Right cardiac atrium (tissue), 5 donors: ENCODE measurements at places on chromosomes 11 and 22. TPM values are rescaled to one million over a fixed set of nuclear protein-coding genes. Genes with fewer than 3 reads are reported as not detected.

DNA sequence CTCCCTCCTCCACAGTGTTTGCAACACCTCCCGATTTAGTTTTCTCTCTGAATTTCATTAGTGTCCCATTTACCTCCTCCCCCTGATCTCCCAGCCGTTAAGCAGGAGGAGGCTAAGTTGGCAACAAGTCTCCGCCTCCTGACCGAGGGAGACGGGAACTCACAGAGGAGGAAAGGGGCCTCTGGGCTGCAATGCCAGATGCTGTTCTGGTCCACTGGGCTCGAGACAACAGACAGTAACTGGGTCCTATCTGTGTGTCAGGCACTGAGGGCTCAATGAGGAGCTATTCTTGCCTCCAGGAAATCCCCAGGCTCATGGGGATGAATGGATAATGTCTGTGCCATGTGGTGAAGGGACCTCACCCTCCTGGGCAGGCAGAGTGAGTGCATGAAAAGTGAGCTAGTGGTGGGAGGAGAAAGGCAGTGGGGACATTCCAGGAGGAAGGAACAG, 228.1 kb downstream of the TENM4 start:
- DNase-seq: no peak

GRCh38 chr11:90426442-90426841, 203.6 kb upstream of the CHORDC1 start:
- DNase-seq: no peak

DNA sequence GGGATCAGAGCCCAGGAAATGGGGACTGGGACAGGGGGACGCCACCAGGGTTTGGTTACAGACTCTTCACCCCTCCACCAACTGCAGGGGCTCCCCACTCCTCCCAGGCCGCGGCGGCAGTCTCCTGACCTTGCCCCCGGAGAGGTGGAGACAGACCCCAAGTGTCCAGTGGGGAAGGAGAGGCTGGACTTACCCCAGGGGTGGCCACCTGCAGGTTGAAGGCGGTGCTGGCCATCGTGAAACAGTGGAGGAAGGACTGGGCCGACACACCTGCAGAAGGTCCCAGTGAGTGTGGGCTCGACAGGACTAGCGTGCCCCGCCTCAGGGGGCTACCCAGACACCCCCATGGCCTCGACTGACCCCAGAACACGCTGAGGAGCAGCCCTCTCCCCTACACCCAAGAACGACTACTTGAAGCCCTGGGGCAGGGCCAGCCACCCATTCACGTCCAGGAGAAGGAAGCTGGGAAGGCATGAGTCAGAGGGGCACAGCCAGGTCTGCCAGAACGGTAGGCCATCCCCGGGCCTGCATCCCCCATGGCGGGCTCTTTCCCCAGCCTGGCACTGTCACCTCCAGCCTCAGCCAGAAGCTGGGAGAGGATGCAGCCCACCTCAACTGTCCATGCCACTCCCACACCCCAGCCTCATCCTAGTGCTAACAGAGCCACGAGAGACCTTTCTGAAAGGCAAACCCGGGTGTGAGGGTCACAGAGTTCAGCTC, 2.3 kb downstream of the GATD1 start:
- no peak for DNase-seq

GRCh38 chr22:31148953-31149627, 8.8 kb upstream of the PLA2G3 start:
- DNase-seq: peak; percentile 88

- no peak for DNase-seq
Measured at GRCh38 chr22:46580940-46581537, 39.1 kb upstream of the GRAMD4 start.

GRCh38 chr22:17477391-17477833, 85.9 kb upstream of the SLC25A18 start:
- DNase-seq: peak; percentile 66

DNA sequence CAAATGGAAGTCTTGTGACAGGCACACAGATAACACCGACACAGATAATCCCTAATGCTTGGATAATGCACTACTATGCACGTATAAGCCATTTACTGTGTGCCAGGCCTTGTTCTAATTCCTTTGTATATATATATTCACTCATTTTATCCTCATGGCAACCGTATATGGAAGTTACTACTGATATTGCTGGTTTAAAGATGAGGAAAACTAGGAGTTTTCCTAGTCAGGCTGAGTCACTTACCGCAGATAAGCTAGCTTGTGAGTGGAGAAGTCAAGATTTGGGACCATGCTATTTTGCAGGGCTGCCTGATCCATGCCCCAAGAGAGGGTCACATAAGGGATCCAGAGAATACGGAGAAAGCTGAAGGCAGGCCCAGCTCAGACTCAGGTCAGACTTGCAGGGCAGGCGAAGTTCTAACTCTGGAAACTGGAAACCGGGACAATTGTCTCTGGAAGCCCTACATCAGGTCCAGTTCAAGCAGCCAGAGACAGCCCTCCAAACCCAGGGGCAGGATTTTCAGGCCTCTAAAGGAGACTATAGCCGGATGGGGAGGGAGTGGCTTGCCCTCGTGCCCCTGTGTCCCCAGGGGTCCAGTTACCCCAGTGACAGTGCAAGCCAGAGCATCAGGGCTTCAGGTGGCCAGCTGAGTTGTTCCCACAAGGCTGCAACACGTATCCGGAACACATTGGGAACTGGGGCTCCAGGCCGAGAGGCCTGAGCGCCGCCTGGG, 534.8 kb downstream of the INSC start:
- no peak for DNase-seq

DNA sequence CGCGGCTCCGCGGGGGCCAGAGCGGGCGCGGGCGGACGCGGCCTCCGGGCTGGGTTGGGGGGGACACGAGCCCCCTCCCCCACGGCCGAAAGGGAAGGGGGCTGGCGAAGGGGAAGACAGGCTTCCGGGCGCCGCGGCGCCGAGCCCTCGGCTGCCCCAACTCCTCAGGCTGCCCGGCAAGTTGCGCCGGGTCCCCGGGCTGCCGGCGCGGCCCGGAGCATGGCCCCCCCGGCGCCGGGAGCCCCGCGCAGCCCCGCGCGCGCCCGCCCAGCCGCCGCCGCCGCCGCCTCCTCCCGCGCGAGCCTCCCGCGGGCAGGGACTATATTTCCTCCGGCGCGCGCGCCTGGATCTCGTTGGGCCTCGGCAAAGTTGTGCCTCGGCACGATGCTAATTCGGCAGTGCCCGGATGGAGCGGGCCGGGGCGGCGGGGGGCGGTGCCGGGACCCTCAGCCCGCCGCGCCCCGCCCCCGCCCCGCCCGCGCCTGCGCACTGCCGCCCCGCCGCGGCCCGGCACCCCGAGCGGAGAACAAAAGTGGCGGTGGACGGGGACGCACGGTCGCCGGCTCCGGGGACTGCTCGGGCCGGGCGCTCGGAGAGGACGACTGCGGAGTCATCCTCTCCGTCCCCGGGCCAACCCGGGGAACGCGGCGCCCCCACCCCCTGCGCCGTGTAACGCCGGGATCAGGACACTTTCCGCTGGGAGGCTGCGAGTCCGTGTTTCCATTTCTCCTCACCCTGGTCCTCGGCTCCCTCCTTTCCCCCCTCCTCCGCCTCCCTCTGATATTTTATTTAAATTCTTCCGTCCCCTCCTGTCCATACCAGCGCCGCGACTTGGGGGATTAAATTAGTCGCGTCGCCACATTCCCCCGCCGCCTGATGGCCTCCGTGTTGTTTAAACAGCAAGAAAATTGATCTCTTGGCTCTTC, at the start of gene PHF21B:
TSS of gene PHF21B (minus strand) at position 400 of the 926 bp plus-strand sequence. CDS start 456 bp downstream, outside the sequence.
- peak; percentile 87 for DNase-seq

DNA sequence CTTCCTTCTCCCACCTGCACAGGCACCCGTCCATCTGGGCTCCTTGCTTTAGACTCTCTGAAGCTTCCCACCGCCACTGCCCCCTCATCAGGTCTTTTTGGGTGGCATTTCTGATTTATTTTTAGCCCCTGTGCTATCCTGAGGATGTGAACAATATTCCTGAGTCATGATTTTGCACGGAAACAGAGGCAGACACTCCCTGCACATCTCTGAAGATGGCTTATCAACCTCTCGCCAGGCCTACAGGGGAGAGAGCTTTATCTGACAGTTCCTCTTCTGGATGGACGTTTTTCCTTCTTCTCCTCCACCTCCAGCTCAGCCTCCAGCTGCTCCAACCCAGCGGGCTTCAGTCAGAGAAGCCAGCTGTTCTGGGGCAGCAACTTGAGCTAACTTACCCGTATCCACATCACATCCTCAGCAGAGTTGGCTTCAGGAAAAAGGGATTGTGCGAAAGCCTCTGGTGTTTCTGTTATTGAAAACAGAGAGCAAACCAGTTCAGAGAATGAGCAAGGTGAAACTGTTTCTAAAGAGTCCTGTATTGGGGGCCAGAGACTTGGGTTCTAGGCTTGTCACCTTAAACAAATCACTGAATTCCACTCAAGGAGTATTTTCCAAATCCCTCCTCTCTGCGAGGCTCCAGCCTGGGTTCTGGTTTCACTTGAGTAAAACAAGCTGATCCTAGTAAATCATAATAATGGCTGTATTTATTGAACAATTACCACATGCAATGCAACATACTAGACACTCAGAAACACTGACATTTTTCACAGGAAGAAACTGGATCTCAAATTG, 33.1 kb upstream of the ETS1 start:
- no peak for DNase-seq

- no peak for DNase-seq
Measured at GRCh38 chr22:27616033-27616432, 185.5 kb downstream of the MN1 start.

ASRGL1 gene
- 4.3 TPM for polyA plus RNA-seq

CDCA5 gene
- 0.50 TPM for polyA plus RNA-seq

KCNQ1 gene
- 36.4 TPM for polyA plus RNA-seq

LRRC56 gene
- polyA plus RNA-seq: 0.48 TPM

TYR gene
- not detected for polyA plus RNA-seq
